Memory B cell (primary cell): ENCODE measurements at places on chromosomes 7 and 10.

GRCh38 chr7:32658034-32658433 is 162.7 kb downstream of the AVL9 start:
- DNase-seq, result no peak

DNA sequence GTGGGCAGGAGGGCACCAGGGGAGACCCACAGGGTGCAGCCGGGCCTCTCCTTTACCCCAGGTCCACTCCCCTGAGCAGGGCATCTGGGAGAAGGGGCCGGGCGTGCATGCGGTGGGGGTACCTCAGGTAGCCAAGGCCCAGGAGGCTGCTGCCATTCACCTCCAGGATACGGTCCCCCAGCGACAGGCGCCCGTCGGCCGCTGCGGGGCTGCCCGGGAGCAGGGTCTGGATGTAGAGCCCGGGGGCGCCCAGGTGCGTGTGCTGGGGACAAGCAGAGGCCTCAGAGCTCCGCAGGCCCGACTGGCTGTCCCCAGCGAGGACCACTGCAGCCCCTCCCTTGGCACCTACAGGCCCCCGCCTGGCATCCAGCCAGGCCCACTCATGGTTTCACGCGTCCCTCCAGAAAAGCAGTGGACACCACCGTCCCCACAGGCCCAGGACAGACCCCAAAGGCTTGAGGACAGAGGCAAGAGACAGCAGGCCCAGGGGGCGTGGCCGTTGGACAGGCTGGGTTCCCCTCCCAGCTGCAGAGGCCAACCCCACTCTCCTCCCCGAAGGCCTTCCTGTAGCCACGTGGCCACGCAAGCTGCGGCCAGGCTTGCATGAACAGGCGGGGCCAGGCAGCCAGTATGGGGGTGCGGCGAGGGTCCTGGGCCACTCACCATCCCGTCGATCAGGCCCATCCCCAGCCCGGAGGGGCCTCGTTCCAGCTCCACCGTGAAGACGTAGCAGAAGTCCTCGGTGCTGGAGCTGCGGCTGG is 24.3 kb downstream of the AP5Z1 start:
- DNase-seq, result no peak

- DNase-seq, result no peak
Measured at GRCh38 chr10:76882245-76882644, 755.4 kb downstream of the KCNMA1 start.

GRCh38 chr10:113959383-113959760 is 84.3 kb upstream of the ADRB1 start:
- no peak for DNase-seq

GRCh38 chr10:58385784-58386112 is 538 bp downstream of the TFAM start:
- no peak for DNase-seq

DNA sequence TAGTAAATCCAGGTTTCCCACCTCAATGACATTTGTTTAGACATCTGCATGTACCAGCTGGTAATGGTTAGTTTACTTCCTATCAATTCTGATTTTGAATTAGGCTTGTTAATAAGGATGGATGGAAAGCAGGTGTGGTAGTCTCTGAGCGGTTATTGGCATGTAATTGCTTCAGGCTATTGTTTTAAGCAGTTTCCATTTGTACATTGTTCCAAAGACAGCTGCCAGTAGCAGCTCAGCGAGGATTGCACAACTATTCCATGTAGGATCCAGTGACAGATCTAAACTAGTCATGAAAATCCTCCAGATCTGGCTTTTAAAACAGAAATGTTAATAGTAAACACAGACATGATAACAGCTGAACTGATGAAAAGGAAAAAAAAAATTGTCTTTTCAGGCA is 436.0 kb upstream of the ADARB2 start:
- DNase-seq, result no peak

GRCh38 chr10:8513155-8514147 is 459.0 kb downstream of the GATA3 start:
- DNase-seq, result no peak

GRCh38 chr7:75646571-75647102 is 92.1 kb downstream of the HIP1 start:
- DNase-seq, result no peak

GRCh38 chr10:58219875-58220274 is 47.8 kb downstream of the IPMK start:
- no peak for DNase-seq

DNA sequence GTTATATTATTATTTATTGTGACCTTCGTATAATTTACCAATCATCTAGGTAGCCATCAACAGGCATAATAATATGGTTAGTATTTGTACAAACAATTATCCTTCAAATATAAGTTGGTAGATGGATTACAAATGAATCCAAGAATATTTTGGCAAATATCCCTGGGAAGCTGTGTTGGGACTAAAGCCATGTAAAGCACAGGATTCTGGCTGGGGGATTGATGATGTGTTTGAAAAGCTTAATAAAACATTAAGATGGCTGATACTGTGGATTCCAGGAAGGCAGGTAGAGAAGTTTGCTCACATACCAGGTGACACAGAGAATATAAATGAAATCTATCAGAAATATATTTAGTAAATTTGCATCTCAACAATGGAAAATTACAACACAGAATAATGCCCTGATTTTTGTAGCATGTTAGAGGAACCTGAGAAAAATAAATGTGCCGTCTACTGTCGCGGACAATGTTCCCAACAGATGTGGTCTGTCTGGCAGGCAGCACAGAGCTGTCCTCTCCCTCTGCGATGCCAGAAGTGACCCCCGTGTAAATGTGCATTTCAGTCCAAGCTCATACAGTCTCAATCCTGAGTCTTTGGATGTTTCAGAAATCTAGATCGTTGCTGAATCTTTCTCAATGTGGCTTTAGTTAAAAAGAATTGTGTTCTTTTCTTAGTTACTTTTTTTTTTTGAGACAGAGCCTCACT is 125.0 kb downstream of the TEX36 start:
- no peak for DNase-seq

DNA sequence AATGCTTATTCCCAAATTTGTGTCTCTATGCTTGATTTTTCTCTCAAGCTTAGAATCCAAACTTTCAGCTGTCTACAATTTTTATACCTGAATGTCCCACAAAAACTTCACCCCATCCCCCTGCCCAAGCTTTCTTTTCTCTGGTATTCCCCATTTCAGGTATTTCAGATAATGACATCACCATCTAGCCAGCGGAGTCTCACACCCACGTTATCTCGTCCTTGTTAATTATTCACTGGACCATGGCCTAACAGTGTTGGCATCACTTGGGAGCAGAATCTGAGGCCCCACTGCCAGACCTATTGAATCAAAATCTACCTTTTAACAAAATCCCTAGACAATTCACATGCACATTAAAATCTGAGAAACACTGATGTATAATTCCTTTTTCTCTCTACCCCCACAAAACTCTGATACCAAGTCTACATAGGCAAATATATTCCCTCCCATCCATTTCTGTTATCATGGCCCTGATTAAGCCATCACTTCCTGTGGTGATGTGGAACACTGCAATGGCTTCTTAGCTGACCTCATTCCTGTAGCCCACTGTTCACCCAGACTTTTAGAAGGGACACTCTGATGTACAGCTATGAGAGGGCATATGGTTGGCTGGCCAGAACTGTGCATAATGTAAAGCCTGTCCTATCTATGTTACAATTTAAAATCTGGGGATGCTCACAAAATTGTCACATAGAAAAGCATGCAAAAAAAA is 31.4 kb downstream of the ZNF438 start:
- DNase-seq, result no peak

DNA sequence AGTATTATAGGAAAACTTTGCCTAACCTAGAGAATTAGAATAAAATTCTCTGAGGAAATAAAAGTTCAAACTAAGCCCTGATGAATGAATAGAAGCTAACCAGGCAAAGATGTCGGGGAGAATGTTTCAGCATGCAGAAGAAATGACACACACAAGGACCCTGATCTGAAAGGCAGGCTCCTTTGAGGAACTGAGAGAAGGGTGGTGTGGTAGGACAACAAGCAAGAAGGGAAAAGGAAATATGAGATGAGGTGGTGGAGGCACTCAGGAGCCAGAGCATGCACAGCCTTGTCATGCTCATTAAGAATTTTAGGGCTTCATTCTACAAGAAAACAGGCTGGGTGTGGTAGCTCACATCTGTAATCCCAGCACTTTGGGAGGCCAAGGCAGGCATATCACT is 90.6 kb downstream of the ARHGAP12 start:
- DNase-seq, result no peak

GRCh38 chr10:97584798-97585438 is 729 bp downstream of the HOGA1 start:
- DNase-seq, result no peak

DNA sequence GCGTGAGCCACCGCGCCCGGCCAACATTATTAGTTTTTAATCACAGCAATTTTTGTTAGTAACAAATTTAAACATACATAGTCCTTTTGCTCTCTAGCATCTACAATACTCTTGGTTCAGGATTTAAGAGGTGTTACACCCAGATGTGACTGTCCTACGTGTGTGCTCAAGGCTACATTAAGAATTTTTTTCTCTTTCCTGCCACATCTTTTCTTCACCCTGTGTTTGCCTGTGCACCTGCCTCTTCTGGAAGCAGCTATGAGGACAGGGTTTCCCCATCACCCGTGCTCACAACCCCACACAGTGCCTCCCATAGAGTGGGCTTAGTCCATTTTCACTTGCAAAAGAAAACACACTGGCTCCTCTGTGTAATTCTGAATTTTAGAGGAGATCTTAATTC is 186.7 kb upstream of the KLF6 start:
- no peak for DNase-seq

GRCh38 chr7:124515106-124515830 is 250.3 kb downstream of the GPR37 start:
- DNase-seq, result no peak

GRCh38 chr10:117619223-117619622 is 76.7 kb downstream of the EMX2 start:
- no peak for DNase-seq

DNA sequence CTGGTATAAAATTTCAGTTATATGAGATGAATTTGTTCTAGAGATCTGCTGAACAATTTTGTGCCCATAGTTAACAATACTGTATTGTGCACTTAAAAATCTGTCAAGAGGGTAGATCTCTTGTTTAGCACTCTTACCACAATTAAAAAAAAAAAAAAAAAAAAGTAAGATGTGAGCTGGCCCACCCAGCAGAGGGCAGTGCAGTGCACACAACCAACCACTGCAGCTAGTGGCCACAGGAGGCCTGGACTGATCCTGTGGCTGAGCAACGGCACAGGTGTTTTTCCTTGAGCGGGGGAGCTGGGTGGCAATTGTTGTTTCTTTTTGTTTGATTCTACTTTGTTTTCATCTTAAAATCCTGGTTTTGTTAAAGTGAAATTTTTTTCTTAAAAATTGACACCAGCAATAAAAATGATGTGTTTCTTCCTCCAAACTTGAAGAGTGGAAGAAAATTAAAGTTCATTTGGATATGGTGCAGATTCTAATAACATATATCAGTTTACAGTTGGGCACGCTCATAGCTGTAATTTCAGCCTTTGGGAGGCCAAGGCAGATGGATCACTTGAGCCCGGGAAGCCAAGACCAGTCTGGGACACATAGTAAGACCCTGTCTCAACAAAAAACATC is 171.1 kb upstream of the TBX20 start:
- peak; percentile 46 for DNase-seq

GRCh38 chr10:28359334-28359733 is 56.5 kb upstream of the MPP7 start:
- no peak for DNase-seq

DNA sequence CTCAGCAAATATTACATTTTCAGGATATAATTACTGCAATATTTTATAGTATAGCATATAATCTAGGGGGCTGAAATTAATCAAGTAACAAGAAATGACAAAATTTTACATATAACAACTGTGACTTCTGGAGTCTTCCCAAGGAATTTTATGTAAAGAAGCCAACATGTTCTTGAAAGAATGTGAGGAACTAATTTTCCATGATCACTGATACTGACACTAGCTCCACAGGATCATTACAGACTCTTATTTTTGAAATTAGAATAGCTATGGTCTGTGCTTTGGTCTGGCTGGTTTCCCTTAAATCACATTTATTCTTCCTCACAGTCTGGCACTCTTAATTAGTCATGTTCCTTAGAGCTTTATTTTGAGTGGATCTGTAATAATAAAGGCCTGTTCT is 267.7 kb upstream of the SEMA3A start:
- no peak for DNase-seq

- no peak for DNase-seq
Measured at GRCh38 chr10:124086787-124087671, 6.4 kb downstream of the CHST15 start.

DNA sequence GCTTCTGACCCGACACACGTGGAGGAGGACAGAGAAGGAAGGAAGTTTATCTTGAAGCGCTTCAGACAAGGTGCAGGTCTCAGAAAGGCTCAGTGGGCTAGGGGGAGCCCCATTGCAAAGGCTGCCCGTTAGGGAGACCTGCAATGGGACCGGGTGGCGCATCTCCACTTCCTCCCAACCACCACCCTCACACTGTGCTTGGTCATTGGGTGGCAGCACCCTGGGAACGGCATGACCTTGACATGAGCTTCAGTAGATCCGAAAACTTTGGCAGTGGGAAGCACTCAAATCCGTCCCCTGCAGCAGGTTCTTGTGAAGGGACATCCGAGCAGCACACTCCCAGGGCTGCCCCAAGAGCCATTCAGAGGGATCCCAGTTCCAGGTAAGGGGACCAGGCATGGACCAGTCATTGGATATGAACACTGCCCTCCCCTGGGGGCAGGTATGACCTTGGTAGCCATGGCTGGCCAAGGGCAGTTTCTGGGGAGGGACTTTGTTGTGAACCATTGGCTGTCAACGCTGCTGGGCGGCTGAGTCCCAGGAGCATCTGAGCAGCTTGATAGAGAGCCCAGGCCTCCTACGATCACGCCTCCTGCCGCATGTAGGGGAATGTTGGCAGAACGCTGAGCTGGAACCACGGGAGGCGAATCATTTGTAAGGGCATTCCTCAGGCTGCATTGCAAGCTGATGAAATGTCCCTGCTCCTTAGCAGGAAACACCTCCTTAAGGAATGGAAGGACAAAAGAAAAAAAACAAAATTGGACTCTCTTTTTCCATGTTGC is 31.7 kb downstream of the GALNTL5 start:
- DNase-seq, result no peak

DNA sequence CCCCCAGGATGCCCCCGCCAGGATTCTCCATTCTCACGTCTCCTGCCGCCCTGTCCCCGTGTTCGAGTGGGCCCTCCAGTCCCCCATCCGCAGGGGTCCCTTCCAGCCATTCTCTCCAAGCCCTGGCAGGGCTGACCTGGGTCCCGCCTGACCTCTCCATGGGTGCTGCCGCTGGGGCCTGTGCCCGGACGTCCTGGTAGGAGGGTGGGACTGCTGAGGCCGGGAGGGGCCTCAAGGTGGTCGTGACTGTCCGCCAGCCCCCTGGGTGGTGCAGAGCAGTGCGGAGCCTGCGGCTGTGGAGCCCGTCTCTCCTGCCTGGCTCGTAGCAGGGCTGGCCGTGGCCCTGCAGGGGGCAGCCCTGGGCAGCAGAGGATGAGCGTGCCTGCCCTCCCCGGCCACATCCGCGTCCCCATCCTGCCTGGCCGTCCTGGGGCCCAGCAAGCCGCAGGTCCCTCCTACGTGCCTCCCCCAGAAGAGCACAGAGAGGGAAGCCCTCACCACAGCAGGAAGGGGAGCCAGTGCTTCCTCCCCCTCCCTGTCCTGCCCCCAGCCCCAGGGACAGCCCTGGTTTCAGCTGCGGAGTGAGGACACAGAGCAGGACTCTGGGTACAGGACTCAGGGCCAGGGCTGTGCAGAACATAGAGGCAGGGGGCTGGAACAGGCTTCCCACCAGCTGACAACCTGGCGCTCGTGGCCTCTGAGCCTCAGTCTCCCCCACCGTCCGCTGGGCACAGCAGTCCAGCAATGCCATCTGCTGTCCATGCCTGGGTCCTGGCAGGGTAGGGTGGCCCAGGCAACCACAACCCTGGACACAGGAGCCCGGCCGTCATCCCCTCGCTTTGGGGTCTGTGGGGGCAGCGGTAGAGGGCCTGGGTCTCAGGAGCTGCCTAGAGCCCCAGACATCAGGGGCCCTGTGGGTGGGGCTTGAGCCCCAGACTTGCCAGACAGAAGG is 1.5 kb upstream of the GRIFIN start:
- DNase-seq, result peak; percentile 66
